ENCODE measurements at places on chromosomes 4 and X. TPM values are rescaled to one million over a fixed set of nuclear protein-coding genes. Genes with fewer than 3 reads are reported as not detected.

GRCh38 chr4:68718447-68719074, 48.1 kb upstream of the UGT2B15 start:
- no peak overlapping the region for H3K4me3 ChIP-seq
- no peaks in the 10 kb centered on the region for H3K4me1 ChIP-seq
- H3K36me3 ChIP-seq: no peaks in the 10 kb centered on the region
- DNase-seq: no peak

- no peak for DNase-seq
- no peak overlapping the region for H3K27ac ChIP-seq
- no peak overlapping the region for H3K4me3 ChIP-seq
- H3K27me3 ChIP-seq: no peaks in the 10 kb centered on the region
- H3K36me3 ChIP-seq: no peaks in the 10 kb centered on the region
- H3K4me1 ChIP-seq: no peaks in the 10 kb centered on the region
These were observed 42.8 kb downstream of the PDE5A start for GRCh38 chr4:119585771-119586170.

GRCh38 chr4:52243367-52243766, 192.3 kb downstream of the SPATA18 start:
- no peak for DNase-seq
- no peaks in the 10 kb centered on the region for H3K27me3 ChIP-seq
- no peak overlapping the region for H3K4me3 ChIP-seq
- no peak overlapping the region for H3K27ac ChIP-seq

- H3K4me3 ChIP-seq: no peak overlapping the region
- H3K27me3 ChIP-seq: no peaks in the 10 kb centered on the region
- no peak overlapping the region for H3K27ac ChIP-seq
- no peak for DNase-seq
- no peaks in the 10 kb centered on the region for H3K36me3 ChIP-seq
These were observed 94.9 kb downstream of the HDAC8 start for GRCh38 chrX:72477781-72478181.

The PNMA3 gene
- 7.8 TPM for total RNA-seq

The PRRG1 gene
- 4.4 TPM for total RNA-seq

Data from glutamatergic neuron (in vitro differentiated cells).